ENCODE measurements at places on chromosomes 12 and 14.

- no peak for DNase-seq
These were observed 107.8 kb downstream of the GCH1 start for GRCh38 chr14:54794796-54795195.

- DNase-seq, result no peak
These were observed 64.7 kb downstream of the AVPR1A start for GRCh38 chr12:63086149-63086915.

GRCh38 chr12:132517013-132517739, 27.2 kb downstream of the FBRSL1 start:
- no peak for DNase-seq

DNA sequence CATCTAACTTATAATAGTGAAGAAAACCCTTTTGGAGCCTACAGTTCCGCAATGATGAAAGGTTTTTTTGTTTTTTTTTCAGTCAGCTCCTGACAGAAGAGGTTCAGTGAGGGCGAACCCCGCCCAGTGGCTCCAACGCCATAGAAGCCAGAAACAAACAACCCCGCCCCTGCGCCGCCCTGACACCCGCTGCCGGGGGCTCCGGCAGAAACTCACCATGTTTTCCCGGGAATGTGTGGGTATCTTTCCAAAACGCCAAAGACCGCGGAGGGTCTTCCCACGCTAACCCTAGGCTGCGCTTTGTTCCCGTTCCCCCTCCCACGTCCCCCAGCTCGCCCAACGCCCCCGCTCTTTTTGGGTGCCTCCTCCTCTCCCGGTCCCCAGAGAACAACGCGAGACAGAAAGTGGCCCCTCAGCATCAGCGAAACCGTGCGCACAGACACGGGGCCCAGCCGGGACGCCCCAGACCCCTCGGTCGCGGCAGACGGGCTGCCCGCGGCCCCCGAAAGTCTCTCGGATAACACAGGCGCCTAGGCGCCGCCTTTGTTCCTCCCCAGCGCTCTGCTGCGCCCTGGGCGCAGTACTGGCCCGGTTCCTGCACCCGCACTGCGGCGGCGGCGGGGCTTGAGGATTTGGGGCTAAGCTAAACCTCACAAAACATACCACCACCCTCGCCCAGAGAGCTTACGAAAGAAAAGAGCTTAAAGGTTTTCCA, 522 bp downstream of the TUBA1A start:
- peak; percentile 87 for DNase-seq

- DNase-seq, result no peak
These were observed 40.7 kb downstream of the NEUROD4 start for GRCh38 chr12:55060470-55060869.

GRCh38 chr14:56138928-56139327, 20.7 kb downstream of the PELI2 start:
- DNase-seq, result no peak

DNA sequence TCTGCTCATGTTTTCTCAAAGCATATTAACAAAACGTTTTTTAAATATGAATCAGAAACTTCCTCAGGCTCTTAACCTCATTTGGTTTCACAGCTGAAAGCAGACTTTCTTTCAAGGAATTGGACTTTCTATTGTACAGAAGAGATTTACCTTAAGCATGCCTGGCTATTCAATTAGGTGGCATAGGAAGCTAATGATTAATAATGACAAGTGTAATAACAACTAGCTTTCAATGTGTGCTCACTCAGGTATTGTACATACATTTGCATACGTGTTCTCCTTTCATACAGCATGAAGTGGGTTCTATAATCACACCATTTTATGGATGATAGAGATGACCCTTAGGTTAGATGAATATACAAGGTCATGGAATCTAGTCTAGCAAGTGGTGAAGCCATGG, 115.7 kb downstream of the ANO6 start:
- DNase-seq, result no peak

DNA sequence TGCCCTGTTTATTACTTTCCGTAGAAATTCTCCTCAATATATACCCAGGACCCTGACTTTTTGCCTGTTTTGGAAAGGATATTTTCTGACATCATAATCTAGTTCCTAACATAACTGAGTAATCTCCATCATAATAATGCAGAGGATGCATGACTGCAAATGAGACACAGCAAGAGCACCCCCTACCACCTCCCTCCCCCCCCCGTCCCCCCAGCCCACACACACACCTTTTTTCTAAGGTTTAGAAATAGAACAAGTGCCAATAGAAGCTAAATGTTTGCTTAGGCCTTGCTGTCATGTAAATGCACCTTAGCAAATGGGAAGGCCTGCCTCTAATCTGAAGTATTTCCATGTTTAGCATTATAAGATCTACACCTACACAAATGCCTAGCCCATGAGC, at the start of gene PTHLH:
PTHLH (minus strand) TSS at position 13 of the 400 bp plus-strand sequence. CDS start 3,239 bp downstream, outside the sequence.
- DNase-seq, result no peak

- DNase-seq, result no peak
These were observed 250.5 kb downstream of the ASCL1 start for GRCh38 chr12:103207936-103208335.

- DNase-seq, result no peak
These were observed 4.9 kb upstream of the RIC8B start for GRCh38 chr12:106769546-106769945.

GRCh38 chr14:55454264-55455002, 14.0 kb upstream of the TBPL2 start:
- peak; percentile 76 for DNase-seq

DNA sequence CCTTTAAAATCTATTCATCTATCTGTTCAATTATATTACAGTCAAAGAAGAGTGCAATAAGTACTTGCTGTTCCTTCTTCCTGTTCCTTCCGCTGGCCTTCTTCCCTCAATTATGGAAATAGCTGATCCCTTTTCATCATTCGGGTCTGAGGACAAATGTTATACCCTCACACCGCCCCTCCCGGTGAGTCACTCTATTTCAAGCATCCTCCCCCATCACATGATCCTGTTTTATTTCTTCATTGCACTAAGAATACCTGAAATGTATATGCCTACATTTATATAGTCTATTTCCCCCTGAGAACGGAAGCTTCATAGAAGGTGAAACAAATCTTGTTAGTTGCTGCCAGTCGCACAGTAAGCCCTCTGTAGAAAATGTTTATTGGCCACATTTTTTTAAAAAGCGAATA, 2.5 kb downstream of the SLC38A1 start:
- peak; percentile 39 for DNase-seq

DNA sequence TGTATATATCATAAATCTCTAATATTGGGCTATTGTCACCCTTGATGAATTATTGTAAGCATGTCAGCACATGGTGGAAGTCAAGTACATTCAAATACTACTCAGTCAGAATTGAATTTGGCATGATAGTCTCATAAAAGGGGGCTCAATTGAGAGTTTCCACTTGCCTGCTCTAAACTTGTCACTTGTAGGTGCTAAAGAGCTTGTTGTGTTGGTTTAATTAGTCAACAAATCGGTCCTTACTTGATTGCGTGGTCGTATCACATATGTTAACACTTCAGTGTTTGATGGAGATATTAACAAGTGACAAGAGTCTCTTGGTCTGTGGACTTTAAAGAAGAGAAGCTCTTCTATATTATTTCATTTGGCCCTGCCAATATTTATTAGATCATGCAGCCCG, 81.1 kb downstream of the NKX2-1 start:
- no peak for DNase-seq

GRCh38 chr12:25819691-25820090, 138.8 kb upstream of the RASSF8 start:
- DNase-seq, result no peak

- peak; percentile 61 for DNase-seq
These were observed 40.9 kb downstream of the NT5DC3 start for GRCh38 chr12:103799857-103800771.

DNA sequence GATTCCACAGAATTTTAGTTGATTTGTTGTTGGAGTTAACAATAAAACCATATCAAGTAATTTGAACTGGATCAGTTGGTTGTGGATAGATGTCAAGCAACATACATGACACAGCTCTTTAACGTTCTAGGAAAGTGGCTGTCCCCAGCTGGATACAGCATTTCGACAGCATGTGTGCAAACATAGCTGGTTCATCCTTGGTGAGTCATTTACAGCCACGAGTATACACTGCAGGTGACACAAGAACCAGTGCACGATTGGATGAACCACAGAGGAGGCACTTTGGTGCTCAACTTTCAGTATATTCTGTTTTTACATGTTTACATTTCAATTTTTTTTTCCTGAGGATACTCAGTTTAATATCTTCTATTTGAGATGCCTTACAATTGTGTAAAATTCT, 242.4 kb downstream of the TMEM117 start:
- DNase-seq, result no peak

GRCh38 chr12:16358878-16359277, 11.4 kb downstream of the MGST1 start:
- DNase-seq, result peak; percentile 12

GRCh38 chr14:22986508-22987054, 4.2 kb upstream of the AJUBA start:
- DNase-seq, result peak; percentile 93

- DNase-seq, result no peak
These were observed 32.8 kb downstream of the MIA2 start for GRCh38 chr14:39266525-39266870.

DNA sequence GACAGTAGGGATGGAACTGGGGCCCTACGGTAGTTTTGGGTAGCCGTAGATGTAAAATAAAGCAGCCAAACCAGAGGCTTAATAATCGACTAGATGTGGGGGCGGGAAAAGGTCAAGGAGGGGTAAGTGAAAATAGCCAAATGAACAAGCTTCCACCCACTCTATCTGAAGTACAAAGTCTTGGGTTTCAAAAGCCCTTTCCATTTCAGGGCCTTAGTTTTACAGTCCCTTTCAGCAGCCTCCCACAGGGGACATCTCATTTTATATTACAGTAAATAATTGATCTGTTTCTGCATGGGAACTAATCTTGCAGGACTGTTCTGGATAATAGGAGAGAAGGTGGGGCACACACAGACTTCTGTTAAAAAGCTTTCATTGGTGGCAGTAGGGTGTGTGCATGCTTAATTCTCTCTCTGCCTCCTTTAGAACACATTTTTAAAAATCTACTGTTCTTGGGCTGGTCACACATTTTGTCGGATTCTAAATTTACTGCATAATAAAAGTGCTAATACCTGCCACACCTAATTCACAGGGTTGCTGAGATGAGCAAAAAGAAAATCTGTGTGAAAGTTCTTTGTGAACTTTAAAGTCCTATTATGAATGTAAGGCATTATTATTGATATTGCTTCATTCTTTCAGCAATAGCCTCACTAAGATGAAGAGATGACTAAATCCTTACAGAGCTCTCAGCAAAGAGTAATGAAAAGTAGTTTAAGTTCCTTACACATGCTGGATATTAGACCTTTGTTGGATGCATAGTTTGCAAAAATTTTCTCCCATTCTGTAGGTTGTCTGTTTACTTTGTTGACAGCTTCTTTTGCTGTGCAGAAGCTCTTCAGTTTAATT, 104.6 kb downstream of the ITPR2 start:
- no peak for DNase-seq

- DNase-seq, result peak; percentile 21
These were observed 107.3 kb downstream of the CACNA1C start for GRCh38 chr12:2160043-2160442.

GRCh38 chr12:54401119-54401518, 16.6 kb upstream of the ZNF385A start:
- DNase-seq, result no peak

DNA sequence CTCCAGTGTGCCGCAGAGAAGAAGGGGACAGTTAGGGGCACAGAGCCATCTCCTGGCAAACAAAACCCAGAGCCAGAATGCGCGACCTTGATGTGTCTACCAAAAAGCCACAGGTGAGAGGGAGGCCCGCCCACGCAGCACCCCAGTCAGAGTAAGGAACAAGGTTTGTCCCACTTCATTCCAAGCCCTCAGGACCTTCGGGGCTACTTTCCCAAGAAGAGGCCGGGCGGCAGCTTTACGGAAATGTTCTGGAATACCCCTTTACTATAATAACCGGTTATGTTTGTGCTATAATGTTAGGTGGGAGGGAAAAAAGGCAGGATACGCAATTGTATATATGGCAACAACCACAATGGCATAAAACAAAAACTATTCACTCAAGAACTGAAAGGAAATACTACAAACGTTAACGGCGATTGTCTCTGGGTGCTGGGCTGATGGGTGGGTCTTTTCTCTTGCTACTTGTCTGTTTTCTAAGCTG, 12.3 kb downstream of the CCDC88C start:
- DNase-seq, result no peak

GRCh38 chr14:102450206-102451063, 59.1 kb downstream of the ANKRD9 start:
- peak; percentile 25 for DNase-seq

Data from foreskin fibroblast (primary cell).